ENCODE measurements at places on chromosomes 12 and 14.

- DNase-seq: peak; percentile 57
Measured at GRCh38 chr12:6828781-6829535, 751 bp downstream of the P3H3 start.

DNA sequence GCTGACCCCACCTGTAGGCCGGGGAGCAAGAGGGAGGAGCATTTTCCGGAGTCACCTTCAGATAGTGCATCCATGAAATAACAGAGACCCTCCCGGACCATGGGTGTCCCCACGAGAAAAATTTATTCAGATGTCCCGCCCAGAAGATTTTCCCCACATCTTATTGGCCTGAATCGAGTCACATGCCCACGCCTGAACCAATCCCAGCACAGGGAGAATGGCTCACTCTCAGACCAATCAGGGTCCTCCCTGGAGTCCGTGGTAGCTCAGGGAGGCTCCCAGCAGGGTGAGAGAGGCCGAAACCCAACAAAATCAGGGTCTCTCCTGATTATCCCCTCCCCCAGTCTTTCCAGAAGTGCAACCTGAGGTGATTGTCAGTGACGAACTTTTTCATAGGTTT lies 16.4 kb upstream of the NCOR2 start:
- no peak for DNase-seq

DNA sequence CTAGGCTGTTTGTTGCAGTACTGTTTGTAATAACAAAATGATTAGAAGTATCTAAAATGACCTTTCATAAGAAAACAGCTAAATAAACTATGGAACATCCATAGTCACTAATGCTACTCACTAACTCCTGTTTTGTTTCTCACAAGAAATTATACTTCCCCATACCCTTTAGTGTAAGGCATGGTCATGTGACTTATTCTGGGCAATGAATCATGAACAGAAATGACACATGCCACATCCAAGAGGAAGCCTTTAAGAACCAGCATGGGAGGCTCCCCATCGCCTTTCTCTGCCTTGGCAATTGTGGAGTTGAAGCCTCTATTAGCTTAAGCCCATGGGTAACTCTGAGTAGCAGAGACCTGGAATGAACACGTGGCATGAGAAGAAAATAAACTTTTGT lies 49.3 kb downstream of the KSR2 start:
- DNase-seq: peak; percentile 19

DNA sequence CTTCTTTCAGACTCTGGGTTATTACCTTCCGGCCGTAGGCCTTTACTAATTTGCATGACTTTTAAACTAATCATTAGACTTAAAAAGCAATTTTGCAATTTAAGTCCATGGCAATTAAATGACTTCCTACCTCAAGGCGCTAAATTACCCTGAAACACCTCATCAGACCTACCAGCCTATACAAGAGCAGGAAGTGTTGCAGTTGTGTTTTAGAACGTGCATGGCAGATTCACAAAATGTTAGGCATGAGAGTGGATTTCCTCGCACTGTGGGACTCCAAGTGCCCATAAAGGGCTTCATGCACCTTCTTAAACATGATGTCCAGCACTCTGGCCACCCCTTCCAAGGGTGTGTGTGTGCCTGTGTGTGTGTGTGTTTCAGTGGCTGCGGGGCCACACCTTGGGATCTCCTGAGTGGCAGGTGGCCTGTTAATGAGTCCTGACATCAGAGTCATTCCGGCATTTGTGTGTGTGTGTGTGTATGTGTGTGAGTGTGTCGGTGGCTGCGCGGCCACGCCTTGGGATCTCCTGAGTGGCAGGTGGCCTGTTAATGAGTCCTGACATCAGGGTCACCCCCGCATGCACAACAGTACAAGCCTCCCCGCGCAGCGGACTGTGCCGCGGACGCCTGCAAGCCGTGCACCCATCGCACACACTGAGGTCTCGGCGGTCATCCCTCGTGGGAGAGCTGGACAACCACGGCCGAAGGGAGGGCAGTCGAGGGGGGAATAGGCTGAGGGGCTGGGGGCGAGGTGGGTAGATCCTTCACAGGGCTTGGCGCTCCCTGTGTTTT lies 900 bp downstream of the C2CD5 start:
- DNase-seq: peak; percentile 55

DNA sequence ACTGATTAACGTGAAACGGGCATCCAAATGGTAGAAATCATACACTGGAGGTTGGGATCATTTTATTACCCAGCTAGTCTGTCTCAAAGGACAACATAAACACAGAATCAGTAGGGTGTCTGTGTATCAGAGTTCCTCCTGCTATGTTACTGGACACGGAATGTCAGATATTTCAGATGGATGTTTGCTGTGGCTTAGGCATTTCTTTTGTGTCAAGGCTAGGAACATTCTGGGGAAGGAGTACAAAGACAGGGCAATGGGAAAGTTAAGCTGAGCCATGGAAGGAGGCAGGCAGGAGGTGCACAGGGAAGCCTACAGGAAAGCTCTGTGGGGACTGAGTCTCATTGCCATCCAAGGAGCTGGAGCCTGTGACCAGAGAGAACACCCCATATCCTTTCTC lies 254.6 kb downstream of the C12orf75 start:
- no peak for DNase-seq

GRCh38 chr14:72633551-72633950 lies 260.4 kb downstream of the DPF3 start:
- peak; percentile 64 for DNase-seq

DNA sequence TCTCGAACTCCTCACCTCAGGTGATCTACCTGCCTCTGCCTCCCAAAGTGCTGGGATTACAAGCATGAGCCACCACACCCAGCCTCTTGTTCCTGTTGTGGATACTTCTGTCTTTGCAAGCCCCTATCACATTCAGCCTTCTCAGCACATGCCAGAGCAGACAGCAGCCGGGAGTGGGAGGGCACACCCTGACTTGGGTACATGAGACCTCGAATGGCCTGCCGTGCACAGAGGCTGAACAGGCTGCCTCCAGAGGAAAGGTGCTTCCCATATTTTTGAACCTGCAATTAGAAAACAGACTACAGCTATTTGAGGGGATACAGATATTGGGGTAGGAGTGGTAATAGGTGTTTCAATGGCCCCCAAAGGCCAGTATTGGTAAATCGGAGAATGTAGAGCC lies 307.3 kb upstream of the DIO3 start:
- no peak for DNase-seq

- no peak for DNase-seq
Measured at GRCh38 chr14:105503935-105504692, 13.1 kb downstream of the TEDC1 start.

DNA sequence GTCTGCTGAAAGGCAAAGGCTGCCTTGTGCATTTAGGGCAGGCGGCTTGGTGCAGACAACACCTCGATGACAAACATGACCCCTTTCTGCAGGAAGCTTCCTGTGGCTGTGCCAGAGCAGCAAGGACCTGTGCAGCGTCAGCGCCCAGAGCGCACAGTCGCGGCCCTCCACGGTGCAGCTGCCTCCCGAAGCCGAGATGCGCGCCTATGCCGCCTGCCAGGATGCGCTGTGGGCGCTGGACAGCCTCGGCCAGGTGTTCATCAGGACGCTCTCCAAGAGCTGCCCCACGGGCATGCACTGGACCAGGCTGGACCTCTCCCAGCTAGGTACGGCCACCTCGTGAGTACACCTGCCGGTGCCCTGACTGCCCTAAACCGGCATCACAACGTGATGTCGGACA lies 57.3 kb downstream of the ANKRD9 start:
- DNase-seq: no peak

- DNase-seq: no peak
Measured at GRCh38 chr12:1147821-1148220, 156.8 kb downstream of the ERC1 start.

DNA sequence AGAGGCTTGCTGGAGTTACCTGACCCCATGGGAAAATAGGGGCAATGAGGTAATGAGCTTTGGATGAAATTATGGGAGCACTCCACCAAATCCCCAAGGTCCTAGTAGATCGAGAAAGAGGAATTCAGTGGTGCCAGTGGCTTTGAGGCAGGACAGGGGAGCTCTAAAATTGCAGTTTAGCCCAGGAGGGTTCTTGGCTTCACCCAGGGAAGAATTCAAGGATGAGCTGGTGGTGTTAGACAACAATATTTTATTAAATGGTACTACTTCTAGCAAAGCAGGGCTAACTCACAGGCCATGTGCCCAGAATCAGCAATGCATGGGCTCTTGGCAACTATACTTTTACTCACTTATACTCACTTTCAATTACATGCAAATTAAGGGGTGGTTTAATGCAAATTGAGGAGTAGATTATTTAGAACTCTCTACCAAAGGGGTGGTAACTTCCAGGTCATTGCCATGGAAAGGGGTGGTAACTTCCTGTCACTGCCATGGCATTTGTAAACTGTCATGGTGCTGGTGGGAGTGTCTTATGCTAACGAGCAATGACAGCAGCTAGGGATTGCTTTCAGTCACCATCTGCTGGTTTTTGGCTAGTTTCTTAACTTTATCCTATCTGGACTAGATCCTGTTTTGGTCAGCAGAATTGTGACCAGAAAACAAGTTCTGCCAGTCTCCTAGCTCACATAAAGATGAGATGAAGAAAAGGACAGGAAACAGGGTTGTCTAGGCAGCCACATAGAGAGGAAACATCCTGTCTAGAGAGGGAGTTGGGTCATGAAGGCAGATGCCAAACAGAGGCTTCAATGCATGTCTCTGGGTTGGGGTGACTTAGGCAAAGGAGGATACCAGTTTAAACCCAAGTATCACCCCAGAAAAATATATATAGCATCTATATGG lies 64.7 kb downstream of the ZNF641 start:
- DNase-seq: no peak

DNA sequence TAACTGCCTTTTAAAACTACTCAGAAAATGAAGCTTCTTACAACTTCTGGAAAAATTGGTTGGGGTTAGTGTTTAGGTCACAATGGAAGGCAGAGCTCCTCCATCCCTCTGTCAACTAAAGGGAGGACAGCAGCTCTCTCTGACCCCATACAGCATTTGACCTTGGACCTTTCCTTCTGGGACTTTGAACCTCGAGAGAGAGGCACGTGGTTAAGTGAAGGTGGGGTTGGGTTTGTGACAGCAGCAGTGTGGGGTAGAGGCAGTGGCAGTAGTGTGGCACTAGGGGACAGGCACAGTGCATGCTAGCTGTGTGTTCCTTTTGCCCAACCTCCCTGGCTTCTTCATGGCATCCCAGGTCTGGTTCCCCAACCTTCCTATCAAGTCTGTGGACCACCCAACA lies 9.4 kb upstream of the C12orf75 start:
- no peak for DNase-seq

DNA sequence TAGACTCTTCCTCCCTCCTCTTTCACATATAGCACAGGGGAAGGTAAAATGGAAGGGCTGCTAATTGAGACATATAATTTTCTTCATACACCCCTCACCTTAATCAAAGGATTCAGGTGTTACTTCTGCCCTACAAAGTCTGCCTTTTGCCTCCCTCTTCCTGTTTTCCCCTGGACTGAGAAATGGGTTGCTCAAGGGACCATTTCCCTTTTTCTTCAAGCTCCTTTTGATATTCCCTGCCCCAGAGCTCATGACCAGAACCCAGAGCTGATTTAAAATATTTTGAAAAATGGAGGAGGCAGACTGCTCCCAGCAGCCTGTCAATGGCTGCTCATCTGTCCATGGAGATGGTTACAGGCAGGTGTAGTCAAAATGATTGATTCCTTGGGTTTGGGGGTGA lies 6.3 kb upstream of the PIP4K2C start:
- DNase-seq: no peak

DNA sequence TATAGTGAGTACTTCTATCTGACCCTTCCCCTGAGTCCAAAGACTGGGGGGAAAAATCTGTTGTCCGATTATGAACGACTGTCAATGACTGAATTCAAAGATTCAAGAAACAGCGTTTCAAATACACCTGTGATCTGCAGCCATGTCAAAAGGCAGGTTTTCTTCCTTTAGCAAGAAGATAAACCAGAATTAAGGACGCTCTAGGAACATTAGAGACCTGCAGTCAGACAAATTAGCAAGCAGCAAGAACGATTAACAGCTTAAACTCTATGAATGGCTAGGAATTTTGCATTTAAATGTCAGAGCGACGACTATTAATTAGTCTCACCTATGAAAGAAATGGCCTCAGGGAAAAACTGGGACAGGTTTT lies 2.1 kb downstream of the DUSP6 start:
- no peak for DNase-seq

Data from epithelial cell of esophagus (primary cell).